ENCODE measurements at places on chromosomes 11 and 22.

DNA sequence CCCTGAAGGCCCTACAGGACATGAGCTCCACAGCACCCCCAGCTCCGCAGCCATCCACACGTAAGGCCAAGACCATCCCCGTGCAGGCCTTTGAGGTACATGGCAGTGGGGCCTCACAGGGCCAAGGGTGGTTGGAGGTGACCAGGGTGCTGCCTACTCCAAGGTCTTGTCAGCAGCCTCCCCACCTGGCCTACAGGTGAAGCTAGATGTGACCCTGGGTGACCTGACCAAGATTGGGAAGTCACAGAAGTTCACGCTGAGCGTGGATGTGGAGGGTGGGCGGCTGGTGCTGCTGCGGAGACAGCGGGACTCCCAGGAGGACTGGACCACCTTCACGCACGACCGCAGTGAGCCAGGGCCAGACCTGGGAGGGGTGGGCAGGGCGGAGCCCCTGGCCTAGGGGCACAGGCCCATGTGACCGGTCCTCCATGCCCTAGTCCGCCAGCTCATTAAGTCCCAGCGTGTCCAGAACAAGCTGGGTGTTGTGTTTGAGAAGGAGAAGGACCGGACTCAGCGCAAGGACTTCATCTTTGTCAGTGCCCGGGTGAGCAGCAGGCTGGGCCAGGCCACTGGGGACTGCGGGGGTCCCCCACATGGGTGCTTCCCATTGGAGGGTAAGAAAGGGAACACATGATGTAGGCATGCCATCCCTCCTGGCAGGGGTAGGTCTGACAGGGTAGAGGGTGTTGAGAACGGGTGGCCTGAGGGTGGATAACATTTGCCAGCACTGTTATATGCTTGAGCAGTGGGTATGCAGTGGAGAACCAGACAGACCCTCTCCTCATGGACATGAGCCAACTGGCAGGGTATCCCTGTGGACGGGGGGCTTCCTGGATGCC is 5.6 kb downstream of the INPPL1 start:
- DNase-seq: no peak

DNA sequence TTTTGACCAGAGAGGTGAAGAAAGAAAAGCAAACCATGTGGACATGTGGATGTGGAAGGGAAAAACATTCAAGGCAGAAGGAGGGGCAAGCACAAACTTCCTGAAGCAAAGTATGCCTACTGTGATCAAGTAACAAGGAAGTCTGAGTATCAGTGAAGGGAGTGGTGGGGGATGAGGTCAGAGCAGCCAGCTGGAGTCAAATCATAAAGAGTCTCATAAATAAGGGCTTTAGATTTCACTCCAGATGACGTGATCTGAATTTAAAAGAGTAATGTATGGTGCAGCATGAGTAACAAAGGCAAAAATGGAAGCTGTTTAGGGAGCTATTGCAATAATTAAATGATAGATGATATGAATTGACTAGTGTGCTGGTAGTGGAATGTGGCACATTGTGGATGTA is 665.4 kb upstream of the CCDC90B start:
- no peak for DNase-seq

GRCh38 chr11:84924154-84924692 is 702.9 kb downstream of the DLG2 start:
- DNase-seq: no peak

- no peak for DNase-seq
Observed at GRCh38 chr11:102577723-102578122, 47.2 kb upstream of the MMP7 start.

DNA sequence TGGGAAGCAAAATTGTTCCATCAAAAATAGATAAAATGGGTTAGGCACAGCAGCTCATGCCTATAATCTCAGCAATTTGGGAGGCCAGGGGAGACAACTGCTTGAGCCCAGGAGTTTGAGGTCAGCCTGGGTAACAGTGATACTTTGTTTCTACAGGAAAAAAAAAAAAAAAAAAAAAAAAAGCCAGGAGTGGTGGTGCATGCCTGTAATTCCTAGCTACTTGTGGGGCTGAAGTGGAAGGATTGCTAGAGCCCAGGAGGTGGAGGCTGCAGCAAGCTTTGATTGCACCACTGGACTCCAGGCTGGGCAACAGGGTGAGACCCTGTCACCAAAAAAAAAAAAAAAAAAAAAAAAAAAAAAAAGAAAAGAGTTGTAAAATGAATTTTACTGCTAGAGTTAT is 49.6 kb downstream of the KIF18A start:
- DNase-seq: no peak

DNA sequence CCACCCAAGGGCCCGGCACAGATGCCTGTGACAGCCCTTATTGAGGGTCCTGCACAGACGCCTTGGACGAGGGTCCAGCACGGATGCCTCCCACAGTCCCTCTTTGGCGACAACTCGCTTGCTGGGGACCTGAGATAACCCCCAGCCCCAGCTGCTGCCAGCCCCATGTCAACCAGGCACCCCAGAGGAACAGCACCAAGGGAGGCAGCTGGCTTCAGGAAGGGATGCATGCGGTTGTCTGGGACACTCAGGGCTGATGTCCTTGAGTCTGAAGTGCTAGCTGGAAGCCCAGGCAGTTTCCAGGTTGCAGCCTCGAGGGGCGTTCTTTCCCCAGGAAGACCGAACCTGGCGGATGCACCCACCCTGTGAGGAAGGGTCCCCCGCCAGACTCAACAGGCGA is 33.8 kb downstream of the MOB2 start:
- DNase-seq: no peak

DNA sequence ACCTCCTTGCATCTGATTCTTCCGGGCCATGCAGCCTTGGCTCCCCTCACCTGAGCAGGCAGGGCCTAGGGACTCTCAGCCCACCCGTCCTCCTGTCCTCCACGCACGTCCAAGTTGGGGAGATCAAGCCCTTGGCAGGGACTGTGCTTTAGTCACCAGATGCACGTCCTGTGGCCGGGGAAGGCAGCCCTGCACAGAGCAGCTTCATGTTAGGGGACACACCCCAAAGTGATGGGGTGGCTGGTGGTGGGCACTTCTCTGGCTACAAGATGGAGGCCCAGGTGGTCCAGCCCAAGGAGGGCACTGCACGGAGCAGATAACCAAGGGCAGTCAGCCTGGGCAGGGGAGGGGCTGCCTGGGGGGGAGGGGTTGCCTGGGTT is 1.2 kb downstream of the MUC5B start:
- DNase-seq: no peak

Measured in NCI-H2081 (cell line).